ENCODE measurements at places on chromosomes 6 and 20. TPM values are rescaled to one million over a fixed set of nuclear protein-coding genes. Genes with fewer than 3 reads are reported as not detected.

- DNase-seq, result no peak
These were observed 22.5 kb upstream of the CST3 start for GRCh38 chr20:23659989-23660837.

DNA sequence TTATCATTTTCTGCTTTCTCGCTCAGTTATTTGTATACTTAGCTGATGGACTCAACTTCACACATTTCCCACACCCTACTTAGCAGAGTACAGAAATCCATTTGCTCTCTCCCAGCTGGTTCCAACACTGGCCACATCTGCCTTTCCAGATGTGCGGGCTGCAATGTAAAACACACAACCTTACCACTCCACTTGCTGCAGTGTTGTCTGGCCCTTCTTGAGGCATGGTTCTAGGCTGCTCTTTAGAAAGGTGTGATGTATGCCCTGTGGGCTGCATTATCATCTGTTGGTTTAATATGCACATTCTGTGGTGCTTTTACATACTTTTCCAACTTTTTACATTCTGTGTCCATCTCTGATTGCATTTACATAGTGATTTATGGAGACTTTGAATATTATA, 56.5 kb downstream of the TRAF3IP2 start:
- DNase-seq, result no peak

- DNase-seq, result no peak
These were observed 246.9 kb downstream of the TMEM242 start for GRCh38 chr6:157076451-157076822.

DNA sequence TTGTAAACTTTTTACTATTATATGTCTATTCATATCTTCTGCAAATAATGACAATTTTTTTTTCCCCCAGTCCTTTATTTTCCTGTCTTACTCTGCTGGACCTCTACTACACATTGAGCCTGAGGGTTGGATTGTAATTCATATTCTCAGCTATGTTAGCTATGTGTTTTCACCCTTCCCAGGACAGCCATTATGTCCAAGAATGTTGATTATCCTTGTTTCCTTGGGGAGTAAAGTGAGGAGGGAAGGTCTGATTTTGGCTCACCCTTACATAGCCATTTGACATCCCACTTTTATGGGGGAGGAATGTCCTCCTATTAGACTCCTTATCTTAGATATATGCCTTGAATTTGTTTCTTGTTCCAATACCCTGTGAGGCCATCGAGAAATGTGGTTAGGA, 17.6 kb upstream of the TBC1D32 start:
- DNase-seq, result no peak

GRCh38 chr20:62367633-62368391, 700 bp upstream of the LAMA5 start:
- DNase-seq, result no peak

GRCh38 chr20:62374331-62375152, 7.4 kb upstream of the LAMA5 start:
- DNase-seq, result no peak

The PAQR8 gene
- 4.3 TPM for polyA plus RNA-seq

The NDRG3 gene
- 37.8 TPM for polyA plus RNA-seq

The COL21A1 gene
- polyA plus RNA-seq, result 0.52 TPM

The LAMA2 gene
- 19.5 TPM for polyA plus RNA-seq

The C20orf202 gene
- not detected for polyA plus RNA-seq

Measured in fibroblast of lung (primary cell).